ENCODE measurements at places on chromosomes 1 and 21. TPM values are rescaled to one million over a fixed set of nuclear protein-coding genes. Genes with fewer than 3 reads are reported as not detected.

DNA sequence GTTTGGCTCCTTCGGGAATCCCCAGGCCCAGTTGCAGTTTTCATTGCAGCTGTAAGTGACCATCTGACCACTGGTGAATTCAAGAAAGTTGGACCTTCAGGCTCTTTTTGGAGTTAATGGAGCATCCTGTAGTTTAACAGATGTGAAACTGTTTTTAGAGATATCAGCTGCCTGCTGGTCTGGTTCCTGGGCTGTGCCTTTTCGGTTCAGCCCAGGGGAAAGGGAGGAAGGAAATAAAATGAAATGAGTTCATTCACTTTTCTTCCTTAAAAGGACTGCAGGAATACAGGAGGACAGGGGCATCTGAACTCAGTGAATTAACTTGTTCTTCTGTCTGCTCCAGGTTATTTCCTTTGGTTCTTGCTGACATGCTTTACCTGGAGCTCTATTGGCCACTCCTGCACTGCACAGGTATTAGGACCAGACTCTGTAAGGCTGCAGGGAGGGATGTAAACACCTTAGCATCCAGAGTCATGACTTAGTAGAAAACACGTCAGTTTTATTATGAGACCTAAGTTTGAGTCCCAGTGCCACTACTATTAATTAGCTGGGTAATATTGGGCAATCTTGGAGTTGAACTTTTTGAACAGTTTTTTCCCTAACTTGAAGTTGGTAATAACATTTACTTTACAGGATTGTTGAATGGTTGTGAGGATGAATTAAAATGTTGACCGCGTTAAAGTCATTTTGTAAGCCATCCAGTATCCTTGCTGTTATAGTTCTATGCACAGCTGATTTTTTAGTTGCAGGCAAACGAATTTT, 83.6 kb downstream of the LRRC8D start:
- no peak for DNase-seq

DNA sequence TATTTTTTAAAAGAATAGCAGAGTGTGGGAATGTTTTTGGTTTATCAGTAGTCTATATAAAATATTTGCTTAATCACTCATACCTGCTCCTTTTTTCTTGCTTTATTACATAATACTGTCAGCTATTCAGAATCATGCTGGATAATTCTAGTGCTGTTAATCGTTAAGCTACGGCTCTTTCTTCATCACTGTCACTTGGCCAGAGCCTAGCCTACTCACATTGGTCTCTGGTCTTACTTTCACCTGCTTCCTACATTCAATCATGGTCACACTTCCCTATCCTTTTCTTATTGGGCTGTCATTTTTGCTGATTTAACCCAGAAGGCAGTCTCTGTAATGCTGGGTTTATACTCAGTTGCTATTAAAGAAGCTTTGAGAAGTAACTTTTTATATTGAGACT, 2.5 kb downstream of the KLHL20 start:
- DNase-seq, result no peak

CBR1 gene
- 205 TPM for total RNA-seq

GRCh38 chr1:113617438-113618141, 141.7 kb downstream of the PHTF1 start:
- DNase-seq, result no peak

DNA sequence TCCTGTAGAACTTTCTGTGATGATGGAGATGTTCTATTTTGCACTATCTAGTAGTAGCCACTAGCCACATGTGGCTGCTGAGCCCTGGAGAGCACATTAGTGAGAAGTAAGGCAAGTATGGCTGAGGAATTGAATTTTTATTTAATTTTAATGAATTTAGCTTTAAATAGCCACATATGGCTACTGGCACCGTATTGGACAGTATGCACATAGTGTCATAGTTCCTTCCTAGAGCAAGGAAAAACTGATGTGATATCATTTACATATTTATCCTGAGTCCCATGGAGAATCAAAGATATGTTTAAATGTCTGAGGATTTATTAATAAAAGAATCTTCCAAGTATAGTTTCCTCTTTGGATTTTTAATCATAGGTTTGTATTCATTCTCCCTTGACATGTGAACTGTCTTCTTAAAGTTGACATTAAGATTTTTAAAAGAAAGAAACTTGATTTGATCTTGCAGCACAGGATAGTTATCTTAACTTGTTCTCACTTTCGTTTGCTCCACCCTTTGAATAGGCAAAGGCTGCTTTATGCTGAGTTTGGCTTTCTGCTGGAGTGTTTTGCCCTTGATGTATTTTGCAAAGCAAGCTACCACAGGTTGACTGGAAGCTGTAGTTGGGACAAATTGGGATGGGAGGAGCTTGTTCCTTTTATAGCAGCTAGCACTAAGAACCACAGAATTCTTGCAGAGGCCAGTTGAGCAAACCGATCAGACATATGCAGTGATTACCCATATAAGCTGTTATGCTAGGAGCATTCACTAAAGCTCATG, 129.7 kb downstream of the VPS13D start:
- DNase-seq, result no peak

MRPL55 gene
- total RNA-seq, result 99.3 TPM

ELK4 gene
- 49.8 TPM for total RNA-seq

GRCh38 chr21:37183749-37184148, 83.4 kb downstream of the VPS26C start:
- DNase-seq, result no peak

DNMT3L gene
- not detected for total RNA-seq

- DNase-seq, result no peak
Measured at GRCh38 chr1:221515496-221515895, 226.4 kb downstream of the DUSP10 start.

OR10Z1 gene
- not detected for total RNA-seq

DNA sequence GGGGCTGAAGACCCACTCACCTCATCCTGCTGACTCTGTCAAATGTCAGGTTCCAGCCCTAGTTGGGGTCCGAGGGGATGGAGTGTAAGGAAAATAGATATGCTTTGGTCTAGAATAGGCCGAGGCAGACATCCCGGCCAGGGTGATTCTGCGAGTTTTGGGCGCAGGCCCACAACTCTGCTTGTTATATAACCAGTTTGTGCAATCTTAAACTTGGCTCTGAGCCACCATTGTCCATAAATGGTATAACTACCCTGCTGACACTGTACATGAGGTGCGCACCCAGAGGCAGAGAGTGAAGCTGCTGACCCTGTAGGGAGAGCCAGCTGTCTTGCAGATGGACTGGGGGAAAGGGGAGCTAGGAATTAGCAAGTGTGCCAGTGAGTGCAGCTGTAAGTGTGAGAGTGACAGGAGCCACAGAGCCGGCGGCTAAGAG, 1388.8 kb downstream of the AMY1C start:
- DNase-seq, result no peak

- DNase-seq, result no peak
Measured at GRCh38 chr1:94081566-94082344, 39.2 kb downstream of the ABCA4 start.

PTPN22 gene
- total RNA-seq, result 0.76 TPM

DDR2 gene
- total RNA-seq, result 50.2 TPM

GRCh38 chr1:208289716-208290115, 45.5 kb upstream of the PLXNA2 start:
- DNase-seq, result no peak

INSRR gene
- total RNA-seq, result not detected

USP16 gene
- 27.7 TPM for total RNA-seq

DNA sequence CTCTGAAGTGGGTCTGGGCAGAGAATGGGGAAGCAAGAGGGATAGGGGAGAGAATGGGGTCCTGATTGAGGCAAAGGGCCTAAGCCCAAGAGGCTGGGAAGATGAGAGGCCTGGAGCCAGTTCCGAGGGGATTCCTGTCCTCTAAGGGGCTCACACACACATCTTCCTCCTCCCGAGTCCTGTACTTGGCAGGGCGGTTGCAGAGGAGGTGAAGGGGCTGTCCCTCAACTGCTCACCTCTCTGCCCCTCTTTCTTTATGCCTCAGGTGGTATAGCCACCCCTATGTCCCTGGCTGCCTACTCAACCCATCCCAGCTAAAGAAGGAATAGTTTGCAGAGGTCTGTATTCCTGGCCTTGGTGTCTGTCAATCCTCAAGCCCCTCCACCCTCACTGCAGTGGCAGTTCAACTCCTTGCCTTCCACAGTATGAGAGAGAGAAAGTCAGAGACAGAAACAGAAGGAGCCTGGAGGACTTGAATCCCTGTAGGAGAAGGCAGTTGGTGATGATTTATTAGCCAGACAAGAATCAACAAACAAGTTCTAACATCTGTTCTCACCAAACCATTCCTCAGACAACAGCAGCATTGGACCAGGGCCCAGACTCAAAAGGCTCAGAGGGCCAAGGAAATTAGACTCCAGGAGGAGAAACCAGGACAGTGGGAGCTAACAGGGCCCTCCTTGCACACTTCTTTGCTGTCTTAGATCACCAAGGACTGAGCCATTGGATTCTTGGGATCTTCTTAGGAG, 10.7 kb downstream of the SH2D2A start:
- DNase-seq, result no peak

ASPM gene
- total RNA-seq, result 6.0 TPM

DNA sequence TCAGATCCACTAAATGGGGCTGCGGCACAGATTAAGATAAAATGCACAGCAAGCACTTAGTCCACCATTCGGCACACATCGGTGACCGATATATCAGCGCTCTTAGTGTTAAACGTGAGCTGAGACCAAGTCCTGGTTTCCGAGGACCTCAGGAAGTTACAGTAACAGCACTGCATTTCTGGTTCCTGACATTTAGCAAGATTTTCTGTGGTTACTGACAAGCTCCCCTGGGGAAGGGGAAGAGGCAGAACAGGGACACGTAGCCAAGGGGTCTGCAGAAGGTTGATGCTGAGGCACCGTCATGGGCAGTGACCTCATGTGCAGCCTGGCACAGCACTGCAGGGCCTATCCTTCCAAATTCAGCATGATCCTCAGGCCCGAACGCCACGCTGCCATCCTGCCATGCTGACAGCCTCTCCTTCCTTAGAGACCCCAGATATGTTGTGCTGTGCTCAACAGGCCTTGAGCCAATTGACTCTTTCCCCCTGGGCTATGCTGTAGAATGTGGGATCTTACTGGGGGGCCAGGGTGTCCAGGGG, 13.4 kb upstream of the PEF1 start:
- DNase-seq, result no peak

GRCh38 chr21:42316891-42317290, 1.7 kb upstream of the TFF3 start:
- no peak for DNase-seq

DNA sequence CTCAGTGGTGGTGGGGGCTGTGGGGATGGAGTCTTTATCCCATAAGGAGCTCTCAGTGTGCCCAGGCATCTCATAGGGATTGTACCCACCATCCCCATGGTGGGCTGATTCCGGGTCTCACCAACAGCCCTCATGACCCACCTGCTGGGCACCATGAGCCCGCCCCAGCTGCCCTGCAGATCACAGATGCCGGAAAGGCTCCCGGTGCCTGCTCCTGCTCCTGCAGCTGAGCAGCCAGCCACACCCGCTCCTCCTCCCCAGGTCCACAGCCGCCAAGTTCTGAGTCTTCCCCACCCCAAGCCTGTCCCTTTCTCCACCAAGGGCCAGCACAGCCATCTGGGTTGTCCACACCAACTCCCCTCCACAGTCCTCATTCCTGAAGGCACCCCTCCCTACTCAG, 15.5 kb upstream of the TSPEAR start:
- peak; percentile 74 for DNase-seq

GRCh38 chr21:32184065-32184464, 94.8 kb downstream of the MIS18A start:
- DNase-seq, result no peak

- DNase-seq, result peak; percentile 76
Measured at GRCh38 chr21:41817228-41817627, 50.4 kb upstream of the RIPK4 start.

GRCh38 chr1:59261537-59261936, 35.4 kb upstream of the FGGY start:
- no peak for DNase-seq

- no peak for DNase-seq
Measured at GRCh38 chr1:70874818-70875217, 172.8 kb downstream of the PTGER3 start.

GRCh38 chr1:175307160-175307559, 114.6 kb upstream of the KIAA0040 start:
- no peak for DNase-seq

DNA sequence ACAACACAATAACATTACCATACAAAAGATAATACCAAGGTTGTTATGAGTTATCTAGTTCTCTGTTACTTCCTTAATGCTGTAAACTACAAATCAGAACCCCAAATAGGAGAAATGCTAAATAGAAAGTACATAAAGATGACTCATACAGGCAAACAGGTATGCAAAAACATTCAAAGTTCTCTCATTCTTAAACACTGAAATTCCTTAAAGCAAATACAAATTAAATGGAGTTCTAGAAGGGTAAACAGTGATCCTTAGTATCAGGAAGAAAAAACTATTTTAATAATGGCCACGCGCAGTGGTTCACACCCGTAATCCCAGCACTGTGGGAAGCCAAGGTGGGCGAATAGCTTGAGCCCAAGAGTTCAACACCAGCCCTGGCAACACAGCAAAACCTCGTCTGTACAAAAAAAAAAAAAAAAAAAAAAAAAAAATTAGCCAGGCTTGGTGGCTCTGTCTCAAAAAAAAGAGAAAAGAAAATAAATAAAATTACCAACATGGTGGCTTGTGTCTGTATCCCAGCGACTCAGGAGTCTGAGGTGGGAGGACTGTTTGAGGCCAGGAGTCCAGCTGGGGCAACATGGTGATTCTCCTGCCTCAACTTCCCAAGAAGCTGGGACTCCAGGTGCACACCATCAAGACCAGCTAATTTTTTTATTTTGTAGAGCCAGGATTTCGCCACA, 17.5 kb downstream of the FBXO42 start:
- DNase-seq, result peak; percentile 29

FCMR gene
- total RNA-seq, result 2.6 TPM

- DNase-seq, result peak; percentile 71
Measured at GRCh38 chr1:32208891-32209328, at the start of gene DCDC2B. Gene DCDC2B, plus strand, starts transcription at chr1:32209089. Its CDS starts 5 bp downstream, at chr1:32209094.

GRCh38 chr1:63882048-63882704, 108.4 kb downstream of the ROR1 start:
- DNase-seq, result no peak

PLA2G5 gene
- total RNA-seq, result not detected

DNA sequence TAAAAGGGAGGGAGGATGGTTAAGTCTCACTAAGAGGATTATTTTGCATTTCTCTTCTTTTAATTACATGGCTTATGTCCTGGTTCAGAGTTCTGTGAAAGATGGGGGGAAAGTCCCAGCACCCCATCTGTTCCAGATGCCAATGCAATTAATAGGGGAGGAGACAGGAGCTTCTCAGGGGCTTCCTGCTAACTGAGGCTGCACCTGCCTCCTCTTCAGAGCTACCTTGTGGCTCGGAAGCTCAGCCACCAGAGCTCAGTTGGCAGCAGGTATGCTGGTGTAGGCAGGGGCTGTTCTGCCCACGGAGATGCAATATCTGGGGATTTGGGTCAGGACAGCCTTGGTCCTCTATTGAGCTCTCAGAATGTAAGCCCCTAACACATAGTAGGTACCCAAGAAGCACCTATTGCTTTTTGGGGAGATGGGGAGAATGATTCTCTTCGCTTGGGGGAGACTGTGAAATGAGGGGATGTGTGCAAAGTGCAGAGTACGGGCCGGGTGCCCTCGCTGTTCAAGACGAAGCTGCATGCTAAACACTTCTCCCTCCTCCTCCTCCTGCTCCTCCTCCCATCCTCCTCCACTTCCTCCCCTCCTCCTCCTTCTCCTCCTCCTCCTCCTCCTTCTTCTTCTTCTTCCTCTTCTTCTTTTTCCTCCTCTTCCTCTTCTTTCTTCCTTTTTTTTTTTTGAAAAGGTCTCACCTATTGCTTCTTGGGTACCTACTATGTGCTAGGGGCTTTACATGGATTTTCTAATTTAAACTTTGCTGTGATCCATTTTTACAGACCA, 279.0 kb downstream of the PTPRU start:
- DNase-seq, result peak; percentile 15

GRCh38 chr1:230909974-230910754, 41.8 kb upstream of the C1orf198 start:
- no peak for DNase-seq

All from suprapubic skin (tissue), 4 donors.